NK-92 treated with Interleukin-12 subunit alpha and Interleukin-12 subunit beta, amount 100 ng/mL, for 24 hours (cell line): ENCODE measurements at places on chromosomes 7 and 10.

- no peak for DNase-seq
Measured at GRCh38 chr7:141872931-141873330, 31.6 kb upstream of the PRSS37 start.

- DNase-seq = no peak
Measured at GRCh38 chr7:123999703-124000102, 33.2 kb downstream of the TMEM229A start.

GRCh38 chr10:63994371-63994770 lies 473.2 kb downstream of the REEP3 start:
- no peak for DNase-seq

DNA sequence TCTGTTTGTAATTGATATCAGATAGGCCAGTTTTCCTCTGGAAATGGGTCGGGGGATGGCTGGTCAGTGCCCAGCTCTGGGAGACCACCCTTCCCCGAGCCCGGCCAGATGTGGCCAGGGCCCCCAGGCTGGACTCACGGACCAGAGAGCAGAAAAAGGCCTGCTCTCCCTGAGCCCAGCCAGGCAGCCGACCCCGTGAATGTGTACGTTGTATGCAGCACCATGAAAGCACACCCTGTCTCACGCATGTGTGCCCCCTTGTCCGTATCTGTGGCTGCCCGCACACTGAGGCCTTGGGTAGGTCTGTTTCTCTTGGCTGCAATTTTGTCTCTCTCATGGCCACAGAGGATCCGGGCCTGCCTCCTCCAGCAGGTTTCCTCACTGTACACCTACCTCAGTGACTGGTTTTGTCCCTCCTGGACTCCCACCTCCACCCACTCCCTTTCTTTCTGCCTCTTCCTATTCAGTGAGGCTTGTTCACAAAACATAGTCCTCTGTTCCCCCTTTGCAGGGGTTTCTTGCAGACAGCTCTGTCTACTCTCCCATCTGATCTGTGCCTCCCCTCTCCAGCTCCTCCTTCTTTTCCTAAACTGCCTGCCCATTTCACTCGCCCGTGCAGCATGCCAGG lies 23.6 kb upstream of the ANKRD2 start:
- no peak for DNase-seq

DNA sequence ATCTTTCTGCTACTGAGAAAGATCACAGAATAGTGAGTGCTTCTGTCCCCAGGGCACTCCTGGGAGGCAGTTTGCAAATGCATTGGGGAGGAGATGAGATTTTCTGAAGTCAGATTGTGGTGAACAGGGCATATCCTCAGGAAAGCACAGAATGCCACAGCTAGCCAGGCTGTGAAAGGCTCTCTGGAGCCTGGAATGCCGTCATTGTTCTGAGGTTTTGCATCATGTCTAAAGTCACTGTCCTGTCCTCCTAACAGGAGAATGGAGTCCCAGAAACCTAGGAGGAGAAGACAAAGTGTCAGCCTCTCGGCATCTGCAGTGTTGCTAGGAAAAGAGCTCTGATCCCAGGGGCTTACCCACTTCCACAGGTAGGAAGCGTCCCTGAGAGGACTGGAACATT lies 69.2 kb upstream of the IGFBP3 start:
- no peak for DNase-seq

DNA sequence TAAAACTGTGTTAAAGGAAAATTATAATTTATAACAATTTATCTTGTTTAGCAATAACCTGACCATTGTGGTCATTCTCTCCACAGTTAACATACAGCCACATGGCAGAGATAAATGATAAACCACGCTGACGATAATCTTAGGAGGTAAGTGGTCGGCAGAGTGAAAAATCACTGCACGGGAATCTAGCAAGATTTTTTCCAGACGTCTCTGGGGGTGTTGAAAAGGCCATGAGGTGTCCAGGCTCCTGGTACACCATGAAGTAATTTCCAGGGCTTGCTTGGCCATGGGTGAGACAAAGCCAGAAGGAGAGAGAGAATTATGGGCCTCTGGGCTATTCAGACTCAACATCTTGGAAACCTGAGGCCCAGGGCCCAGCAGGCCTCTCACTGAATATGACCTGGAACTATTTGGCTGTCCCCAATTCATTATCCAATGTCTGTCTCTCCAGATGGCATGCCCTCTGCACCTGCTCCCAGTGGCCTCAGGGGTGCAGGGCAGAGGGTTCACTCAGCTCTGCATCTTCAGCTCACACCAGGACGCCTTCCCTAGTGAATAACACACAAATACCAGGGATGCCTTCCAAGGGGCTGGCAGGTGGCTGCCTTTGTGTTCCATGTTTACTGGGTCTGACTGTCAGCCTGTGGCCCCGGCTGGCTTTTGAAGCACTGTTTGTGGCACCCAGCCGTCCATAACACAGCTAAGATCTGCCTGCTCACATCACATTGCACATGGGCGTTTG lies 590.4 kb upstream of the PFKP start:
- no peak for DNase-seq

GRCh38 chr7:27784399-27785053 lies 44.6 kb downstream of the TAX1BP1 start:
- no peak for DNase-seq

DNA sequence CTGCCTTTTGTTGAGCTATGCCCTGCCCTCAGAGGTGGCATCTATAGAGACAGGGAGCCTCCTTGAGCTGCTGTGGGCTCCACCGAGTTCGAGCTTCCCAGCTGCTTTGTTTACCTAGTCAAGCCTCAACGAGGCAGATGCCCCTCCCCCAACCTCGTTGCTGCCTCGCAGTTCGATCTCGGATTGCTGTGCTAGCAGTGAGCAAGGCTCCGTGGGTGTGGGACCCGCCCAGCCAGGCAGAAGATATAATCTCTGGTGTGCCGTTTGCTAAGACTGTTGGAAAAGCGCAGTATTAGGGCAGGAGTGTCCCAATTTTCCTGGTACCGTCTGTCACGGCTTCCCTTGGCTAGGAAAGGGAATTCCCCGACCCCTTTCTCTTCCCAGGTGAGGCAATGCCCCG lies 88.4 kb upstream of the CDK6 start:
- no peak for DNase-seq

GRCh38 chr10:33416209-33416608 lies 81.7 kb upstream of the NRP1 start:
- no peak for DNase-seq

GRCh38 chr7:155122831-155123230 lies 52.7 kb downstream of the HTR5A start:
- DNase-seq = no peak
